ENCODE measurements at places on chromosomes 6 and 20.

GRCh38 chr20:23050847-23051627 lies 1.6 kb upstream of the THBD start:
- DNase-seq: no peak

GRCh38 chr6:158061709-158062461 lies 80.2 kb downstream of the SYNJ2 start:
- DNase-seq: no peak

GRCh38 chr6:11212664-11213063 lies 19.8 kb downstream of the NEDD9 start:
- DNase-seq: no peak

- no peak for DNase-seq
These were observed 548 bp upstream of the BCAS4 start for GRCh38 chr20:50794181-50794845.

- DNase-seq: no peak
These were observed 33.1 kb downstream of the MYLIP start for GRCh38 chr6:16162003-16162402.
